NCI-H524 (cell line): ENCODE measurements at places on chromosomes 7 and 10.

DNA sequence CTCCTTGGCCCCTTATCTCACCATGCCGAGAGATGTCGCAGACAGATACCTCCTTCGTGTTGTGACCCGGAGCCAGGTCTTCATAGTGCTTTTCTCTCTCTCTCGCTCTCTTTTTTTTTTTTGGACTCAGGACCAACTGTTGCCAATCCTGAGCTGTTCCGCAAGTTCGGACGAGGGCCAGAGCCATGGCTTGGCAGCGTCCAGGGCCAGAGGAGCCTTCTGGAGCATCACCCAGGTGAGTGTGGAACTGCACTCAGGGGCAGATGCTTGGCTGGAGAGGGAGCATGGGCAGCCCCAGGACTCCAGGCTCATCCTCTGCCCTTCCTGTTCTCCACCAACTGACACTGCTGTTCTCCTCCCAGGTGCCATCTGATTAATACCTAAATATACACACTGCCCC is 7.8 kb downstream of the ZNF862 start:
- DNase-seq: no peak

- no peak for DNase-seq
These were observed 22.3 kb downstream of the MAP3K8 start for GRCh38 chr10:30456266-30456665.

GRCh38 chr10:3526727-3527501 is 258.1 kb downstream of the KLF6 start:
- no peak for DNase-seq

GRCh38 chr7:36651404-36651803 is 72.9 kb downstream of the AOAH start:
- DNase-seq: no peak

GRCh38 chr7:39686261-39686924 is 63.0 kb downstream of the RALA start:
- DNase-seq: no peak
